Stimulated activated CD4-positive, alpha-beta T cell treated with anti-CD3 and anti-CD28 coated beads, Interleukin-1b, Interleukin-23, amount 100 ng/mL, for 1 hour (primary cell): ENCODE measurements at places on chromosomes 1 and 21.

GRCh38 chr1:12157366-12158231 lies 9.2 kb upstream of the TNFRSF1B start:
- no peak for DNase-seq

GRCh38 chr1:83839566-83840173 lies 159.3 kb downstream of the TTLL7 start:
- no peak for DNase-seq

DNA sequence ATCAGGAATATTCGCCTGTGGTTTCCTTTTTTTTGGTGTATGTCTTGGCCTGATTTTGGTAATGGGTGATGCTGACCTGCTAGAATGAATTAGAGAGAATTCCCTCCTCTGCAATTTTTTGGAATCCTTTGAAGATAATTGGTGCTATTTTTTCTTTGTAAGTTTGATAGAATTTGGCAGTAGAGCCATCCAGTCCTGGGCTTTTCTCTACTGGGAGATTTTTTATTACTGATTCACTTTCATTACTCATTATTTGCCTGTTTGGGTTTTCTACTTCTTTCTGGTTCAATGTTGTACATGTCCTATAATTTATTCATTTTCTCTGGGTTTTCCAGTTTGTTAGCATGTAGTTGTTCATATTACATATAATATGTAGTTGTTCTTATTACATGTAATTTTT lies 48.7 kb downstream of the NTMT2 start:
- DNase-seq, result no peak

- DNase-seq, result peak; percentile 45
Observed at GRCh38 chr1:39973503-39974135, 18.7 kb downstream of the MFSD2A start.

DNA sequence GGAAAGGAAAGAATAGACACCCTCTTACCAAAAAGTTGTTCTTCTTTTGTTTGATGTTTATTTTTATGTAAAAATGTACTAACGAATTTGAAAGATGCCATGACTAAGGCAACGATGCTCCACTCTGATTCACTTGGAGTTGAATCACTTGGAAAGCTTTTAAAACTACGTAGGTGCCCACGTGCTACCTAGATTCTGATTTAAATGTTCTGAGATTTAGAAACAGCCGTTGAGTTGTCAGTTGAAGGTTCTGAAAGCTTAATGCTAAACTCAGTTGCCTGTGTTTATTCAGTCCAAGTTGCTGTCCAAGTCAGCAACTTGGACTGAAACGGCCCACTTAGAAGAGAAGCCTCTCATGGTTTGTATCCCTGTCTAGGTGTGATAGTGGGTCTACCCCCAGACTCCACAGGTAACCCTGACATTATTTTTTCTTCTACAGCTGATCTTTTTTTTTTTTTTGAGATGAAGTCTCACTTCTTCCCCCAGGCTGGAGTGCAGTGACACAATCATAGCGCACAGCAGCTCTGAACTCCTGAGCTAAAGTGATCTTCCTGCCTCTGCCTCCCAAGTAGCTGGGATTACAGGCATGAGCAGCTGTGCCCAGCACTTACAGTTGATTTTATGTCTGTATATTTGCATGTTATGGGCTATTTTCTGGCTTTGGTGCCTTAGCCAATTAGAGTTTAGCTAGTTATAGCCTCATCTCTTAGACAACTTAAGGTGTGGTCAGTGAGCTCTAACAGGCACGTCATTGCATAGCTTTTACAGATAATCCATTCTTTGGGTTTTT lies 1.4 kb upstream of the VAMP4 start:
- DNase-seq, result no peak

DNA sequence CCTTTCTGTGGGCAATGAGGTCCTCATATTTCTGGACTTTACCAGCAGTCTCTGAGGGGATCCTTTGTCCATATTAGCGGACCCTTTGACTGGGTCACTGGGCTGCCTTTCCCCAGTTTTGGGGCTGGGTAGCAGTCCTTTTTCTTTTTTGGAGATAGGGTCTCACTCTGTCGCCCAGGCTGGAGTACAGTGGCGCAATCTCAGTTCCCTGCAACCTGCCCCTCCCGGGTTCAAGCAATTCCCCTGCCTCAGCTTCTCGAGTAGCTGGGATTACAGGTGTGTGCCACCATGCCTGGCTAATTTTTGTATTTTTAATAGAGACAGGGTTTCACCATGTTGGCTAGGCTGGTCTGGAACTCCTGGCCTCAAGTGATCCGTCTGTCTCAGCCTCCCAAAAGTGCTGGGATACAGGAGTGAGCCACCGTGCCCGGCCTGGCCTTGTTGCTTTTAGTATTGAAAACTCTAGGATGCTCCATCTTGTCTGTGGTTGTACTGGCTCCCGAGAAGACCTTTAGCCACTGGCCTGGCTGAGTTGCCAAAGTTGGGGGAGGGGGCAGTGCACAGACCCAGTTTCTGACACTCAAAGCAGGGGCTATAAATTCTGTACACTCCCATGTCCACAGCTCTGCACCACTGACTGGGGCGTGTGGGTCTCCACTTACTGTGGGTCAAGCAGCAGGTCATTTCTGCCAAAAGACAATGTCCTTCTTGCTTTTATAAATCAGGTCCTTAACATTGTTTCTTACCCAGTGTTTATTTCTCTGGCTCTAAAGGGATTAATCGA lies 33.1 kb downstream of the MAN1C1 start:
- DNase-seq, result no peak
